ENCODE measurements at places on chromosomes 12 and 14.

- DNase-seq, result no peak
These were observed 254.7 kb upstream of the TBX3 start for GRCh38 chr12:114938487-114939210.

GRCh38 chr14:100810435-100810834, 15.5 kb upstream of the MEG3 start:
- DNase-seq, result no peak

GRCh38 chr12:52198454-52199215, 6.8 kb upstream of the KRT80 start:
- peak; percentile 91 for DNase-seq

DNA sequence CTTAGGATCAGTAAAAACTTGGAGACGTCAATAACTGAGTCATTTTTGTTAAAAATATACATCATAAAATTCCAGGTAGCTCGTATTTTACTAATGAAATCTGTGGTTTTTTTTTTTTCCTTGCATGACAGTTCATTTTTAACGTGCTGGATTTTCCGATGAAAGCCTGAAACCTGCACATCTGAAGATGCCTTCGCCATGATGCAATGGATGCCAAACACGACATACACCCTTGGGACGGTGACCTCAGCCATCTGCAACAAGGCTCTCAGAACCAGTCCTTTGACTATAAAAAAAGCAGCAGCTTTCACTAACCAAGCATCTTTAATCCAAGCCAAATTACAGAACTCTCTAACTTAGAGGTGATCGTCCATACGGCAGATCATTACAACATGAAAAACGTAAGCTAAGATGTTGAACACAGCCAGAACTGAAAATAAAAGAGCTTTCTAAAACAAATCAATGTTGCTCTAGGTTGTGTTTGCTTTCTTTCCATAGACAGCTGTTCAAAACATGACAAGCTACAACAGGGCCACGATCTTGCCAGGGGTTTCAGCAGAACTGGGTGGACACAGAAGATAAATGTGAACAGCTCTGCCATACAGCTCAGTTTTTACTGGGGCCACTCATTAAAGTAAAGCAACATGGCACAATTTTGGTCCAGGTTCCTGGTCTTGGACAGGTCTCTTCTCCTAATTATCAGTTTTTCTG, 7.8 kb downstream of the NIN start:
- no peak for DNase-seq

- no peak for DNase-seq
These were observed 31.6 kb downstream of the PPP1R36 start for GRCh38 chr14:64581363-64581762.

GRCh38 chr14:24270537-24271133, 762 bp downstream of the RABGGTA start:
- peak; percentile 27 for DNase-seq

- DNase-seq, result peak; percentile 43
These were observed 43.6 kb upstream of the ANO2 start for GRCh38 chr12:5988659-5989116.

GRCh38 chr12:106840243-106840642, 65.8 kb downstream of the RIC8B start:
- no peak for DNase-seq

DNA sequence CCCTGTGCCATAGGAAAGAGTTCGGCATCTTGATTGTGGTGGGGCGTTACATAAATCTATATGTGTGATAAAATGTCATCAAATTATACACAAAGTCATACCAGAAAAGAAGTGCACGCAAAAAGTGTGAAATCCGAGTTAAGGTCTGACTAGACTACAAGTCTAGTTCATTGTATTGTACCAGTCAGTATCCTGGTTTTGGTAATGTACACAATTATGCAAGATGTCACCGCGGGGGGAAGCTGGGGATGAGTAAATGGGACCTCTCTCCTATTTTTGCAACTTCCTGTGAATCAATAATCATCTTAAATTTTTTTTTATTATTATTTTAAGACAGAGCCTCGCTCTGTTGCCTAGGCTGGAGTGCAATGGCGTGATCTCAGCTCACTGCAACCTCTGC, 43.2 kb upstream of the BCL11B start:
- no peak for DNase-seq

- DNase-seq, result no peak
These were observed 41.4 kb downstream of the C14orf132 start for GRCh38 chr14:96080571-96080970.

GRCh38 chr14:99774556-99775307, 18.5 kb upstream of the EML1 start:
- no peak for DNase-seq

- DNase-seq, result no peak
These were observed 2.7 kb downstream of the LRP1 start for GRCh38 chr12:57130941-57131340.

DNA sequence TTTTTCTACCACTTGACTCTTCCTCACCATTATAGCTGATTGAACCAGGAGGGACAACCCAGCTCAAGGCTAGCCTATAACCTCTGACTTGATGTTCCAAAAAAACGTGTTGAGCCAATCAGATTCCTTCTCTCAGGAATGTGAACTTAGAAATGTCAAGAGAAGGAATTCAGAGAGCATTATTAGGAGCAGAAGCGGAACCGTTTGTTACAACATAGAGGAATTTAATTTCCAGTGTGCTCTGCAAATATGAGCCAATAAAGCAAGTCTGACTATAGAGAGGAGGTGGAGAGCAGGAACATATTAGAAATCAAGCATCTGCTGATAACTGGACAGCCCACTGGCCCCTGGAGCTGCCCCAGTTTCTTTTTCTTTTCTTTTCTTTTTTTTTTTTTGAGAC, 15.3 kb upstream of the PELI2 start:
- DNase-seq, result no peak

DNA sequence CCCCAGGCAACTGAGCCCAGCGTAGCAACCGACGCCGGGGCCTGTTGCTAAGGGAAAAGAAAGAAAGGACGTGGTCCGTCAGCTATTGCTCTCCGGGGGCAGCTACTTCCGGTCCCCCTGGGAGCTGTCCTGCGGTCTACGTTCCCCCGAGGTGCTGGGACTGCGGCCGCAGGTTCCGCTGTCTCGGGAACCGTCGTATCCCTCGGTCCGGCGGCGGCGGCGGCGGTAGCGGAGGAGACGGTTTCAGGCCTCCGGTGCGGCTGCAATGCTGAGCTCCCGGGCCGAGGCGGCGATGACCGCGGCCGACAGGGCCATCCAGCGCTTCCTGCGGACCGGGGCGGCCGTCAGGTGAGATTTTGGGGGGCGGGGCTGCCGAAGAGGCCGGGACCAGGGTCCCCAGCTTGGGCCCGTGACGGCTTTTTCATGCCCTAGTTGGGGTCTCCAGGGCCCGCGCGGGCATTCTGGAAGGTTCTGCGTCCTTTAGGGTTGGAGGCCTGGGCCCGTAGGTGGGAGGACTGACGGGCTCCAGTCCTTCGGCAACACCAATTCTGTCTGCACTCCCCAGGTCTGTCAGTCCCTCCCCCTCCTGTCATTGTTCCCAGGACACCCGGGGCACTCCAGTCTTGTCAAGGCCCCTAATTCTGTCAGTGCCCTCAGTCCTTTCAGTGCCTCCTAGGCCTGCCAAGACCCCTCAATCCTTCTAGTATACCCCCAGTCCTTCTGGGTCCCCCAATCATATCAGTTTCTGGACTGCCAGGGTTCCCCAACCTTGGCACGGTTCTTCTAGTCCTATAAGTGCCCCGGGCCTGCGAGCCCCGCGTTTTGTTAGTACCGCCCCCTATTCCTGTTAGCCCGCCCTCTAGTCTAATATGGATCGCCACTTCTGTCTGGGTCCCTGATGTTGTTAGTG, at the start of gene USP30:
TSS of gene USP30 (plus strand) at position 163 of the 910 bp plus-strand sequence. CDS start at position 266, 103 bp downstream.
- peak; percentile 68 for DNase-seq

- no peak for DNase-seq
These were observed 19.4 kb downstream of the RAP1B start for GRCh38 chr12:68630050-68630449.

DNA sequence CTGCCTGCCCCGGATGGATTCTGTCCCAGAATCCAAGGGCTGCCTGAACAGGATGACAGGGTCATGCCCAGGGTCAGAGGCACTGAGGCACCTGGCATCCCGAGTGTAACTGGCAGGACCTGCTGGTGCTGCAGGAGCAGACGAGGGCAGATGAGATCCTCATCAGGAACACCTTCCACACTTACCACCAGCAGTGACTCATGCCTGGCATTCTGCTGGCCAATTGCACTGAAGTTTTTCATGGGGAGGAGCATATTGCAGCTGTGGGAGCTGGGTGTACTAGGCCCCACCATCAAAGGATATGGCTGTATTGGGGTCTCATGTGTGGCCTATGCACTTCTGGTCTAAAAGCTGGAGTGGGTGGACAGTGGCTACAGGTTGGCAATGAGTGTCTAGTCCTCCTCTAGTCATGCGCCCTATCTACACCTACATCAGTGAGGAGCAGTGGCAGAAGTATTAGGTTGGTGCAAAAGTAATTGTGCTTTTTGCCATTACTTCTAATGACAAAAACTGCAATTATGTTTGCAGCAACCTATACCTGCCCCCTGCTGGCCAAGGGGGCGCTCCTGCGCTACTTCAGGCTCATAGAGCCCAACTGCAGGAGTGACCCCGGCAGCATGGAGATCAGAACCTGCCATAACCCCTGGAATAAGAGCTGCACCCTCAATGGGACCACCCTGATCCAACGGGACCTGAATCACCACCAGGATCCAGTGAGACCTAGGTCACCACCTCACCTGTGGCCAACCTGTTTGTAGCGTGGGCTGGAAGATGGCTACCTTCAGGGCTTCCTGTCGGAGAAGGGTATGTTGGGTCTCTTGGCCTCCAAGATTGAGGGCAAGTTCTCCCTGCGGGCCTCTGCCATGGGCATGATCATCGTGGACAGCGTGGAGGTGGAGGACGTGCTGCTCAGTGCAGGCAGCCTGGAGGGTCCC, 8.0 kb upstream of the C12orf42 start:
- DNase-seq, result peak; percentile 15

GRCh38 chr14:105155681-105156413, 12.7 kb downstream of the JAG2 start:
- no peak for DNase-seq

Measured in AML-193 (cell line).